NAMALWA (cell line): ENCODE measurements at places on chromosomes 11 and 22.
A peak's percentile ranks its signal among the peaks of the same experiment; 100 is the strongest.

DNA sequence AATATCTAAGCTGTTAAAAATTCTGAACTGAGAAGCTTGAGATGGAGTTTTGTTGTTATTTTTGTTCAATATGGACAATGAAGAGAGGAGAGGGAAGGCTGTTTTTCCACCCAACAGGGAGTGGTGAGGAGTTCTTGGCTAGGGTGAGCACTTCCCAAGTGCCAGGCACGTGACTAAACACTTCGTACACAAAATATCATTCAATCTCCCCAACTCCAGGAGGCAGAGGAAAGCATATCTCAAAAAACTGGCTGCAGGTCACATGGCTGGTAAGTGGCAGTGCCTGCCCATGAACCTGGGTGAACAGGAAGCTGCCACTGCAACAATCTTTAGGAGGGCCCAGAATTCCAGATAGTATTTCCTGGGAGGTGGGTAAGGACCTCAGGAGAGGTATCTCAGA, 11.6 kb downstream of the ELF5 start:
- DNase-seq, result no peak

DNA sequence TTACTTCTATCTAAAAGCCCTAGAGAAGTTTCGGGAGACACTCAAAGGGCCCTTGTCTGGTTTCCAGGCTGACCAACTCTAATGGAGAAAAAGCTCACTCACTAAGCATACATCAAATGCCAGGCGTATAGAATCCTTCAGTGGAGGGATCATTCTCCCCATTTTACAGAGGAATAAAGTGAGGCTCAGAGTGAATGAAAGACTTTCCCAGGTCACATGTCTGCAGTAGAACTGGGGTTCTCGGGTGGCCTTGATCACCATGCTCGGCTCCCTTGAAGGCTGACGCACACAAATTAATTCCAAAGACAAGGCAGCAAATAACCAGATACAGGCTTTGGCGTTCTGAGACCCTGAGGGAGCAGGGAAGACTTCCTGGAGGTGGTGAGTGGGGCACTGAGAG, 60.0 kb downstream of the THAP12 start:
- no peak for DNase-seq

- DNase-seq, result peak; percentile 50
Measured at GRCh38 chr11:76664578-76665061, 5.9 kb downstream of the LRRC32 start.

GRCh38 chr11:57200917-57201316, 19.2 kb downstream of the LRRC55 start:
- DNase-seq, result no peak

DNA sequence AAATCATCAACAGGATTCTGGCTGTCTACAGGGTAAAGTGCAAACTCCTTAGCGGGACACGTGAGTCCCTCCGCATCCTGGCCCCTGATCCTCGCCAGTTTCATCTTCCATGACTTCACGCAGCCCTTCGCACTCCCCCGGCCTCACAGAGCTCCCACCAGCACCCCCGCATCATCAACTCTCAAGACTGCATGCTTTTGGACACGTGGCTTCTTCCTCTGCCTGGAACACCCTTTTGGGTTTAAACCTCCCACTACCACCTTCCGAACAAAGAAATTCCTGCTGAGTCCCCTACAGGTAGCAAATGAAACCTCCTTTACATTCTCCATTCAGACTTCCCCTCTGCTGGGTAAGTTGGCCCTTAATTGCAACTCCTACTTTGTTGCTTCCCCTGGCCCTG, 12.6 kb upstream of the EIF3M start:
- DNase-seq, result no peak

- DNase-seq, result peak; percentile 70
Measured at GRCh38 chr11:8006349-8006977, 19.3 kb downstream of the EIF3F start.

GRCh38 chr11:101226617-101227016, 97.0 kb upstream of the PGR start:
- no peak for DNase-seq

- DNase-seq, result no peak
Measured at GRCh38 chr11:20357150-20357549, 6.4 kb upstream of the HTATIP2 start.

DNA sequence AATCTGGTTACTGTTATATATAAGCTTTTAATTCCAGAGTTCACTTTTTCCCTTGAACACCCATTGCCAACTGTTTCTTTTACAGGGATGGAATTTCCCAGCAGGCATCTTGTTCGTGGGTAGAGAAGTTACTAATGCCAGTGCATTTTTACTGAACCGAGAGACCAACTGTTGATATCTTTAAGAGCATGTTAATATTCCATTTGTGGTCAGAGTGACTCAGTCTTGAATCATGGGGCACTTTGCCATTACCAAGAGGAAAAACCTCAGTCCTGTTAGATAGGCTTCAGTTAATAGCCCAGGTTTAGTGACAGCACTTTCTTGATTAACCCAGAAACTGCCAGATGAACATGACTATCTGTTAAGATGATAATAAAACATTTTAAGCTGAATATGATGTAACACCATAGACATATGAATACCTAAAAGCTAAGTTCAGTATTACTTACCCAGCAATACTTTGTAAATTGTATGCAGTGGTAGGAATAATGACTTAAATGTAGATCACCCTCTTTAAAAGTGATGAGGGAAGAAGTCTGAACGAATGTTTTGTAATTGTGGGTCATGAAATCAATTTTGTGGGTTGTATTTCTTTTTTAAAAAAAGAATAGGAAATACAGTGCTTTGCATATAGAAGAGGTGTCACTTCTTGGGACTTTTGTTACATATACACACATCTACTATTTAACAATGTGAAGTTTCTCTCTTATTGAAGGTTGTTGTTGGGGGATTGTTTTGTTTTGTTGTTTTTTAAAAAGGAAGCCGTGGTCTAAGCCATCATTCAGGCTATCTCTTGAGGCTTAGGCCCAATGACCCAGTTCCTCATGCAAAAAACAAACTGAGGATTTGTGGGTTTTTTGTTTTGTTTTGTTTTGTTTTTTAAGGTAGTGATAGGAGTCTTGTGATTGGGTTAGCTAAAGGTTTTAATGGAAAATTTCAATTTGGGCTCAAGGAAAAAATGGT, 79.2 kb upstream of the GRIK4 start:
- no peak for DNase-seq

- no peak for DNase-seq
Measured at GRCh38 chr22:39142088-39142680, 10.3 kb downstream of the CBX7 start.

DNA sequence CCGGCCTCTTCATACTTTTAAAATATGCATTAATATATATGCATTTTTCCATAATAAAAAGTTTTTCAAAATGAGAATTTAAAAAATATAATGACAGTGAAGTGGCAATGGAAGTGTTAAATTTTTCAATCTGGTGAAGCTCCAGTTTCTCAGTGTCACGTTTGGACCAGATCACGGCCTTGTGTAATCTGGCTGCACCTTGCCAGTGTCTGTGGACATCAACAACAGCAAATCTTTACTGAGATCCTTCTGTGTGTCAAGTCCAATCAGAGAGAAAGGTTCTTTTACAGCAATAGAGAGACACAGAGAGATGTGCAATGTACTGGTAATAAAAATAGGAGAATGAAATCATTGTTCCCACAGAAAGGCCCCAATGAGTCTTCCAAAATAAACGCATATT, 49.8 kb upstream of the PAK1 start:
- DNase-seq, result no peak

- DNase-seq, result no peak
Measured at GRCh38 chr11:110857892-110858546, 145.8 kb upstream of the ARHGAP20 start.

DNA sequence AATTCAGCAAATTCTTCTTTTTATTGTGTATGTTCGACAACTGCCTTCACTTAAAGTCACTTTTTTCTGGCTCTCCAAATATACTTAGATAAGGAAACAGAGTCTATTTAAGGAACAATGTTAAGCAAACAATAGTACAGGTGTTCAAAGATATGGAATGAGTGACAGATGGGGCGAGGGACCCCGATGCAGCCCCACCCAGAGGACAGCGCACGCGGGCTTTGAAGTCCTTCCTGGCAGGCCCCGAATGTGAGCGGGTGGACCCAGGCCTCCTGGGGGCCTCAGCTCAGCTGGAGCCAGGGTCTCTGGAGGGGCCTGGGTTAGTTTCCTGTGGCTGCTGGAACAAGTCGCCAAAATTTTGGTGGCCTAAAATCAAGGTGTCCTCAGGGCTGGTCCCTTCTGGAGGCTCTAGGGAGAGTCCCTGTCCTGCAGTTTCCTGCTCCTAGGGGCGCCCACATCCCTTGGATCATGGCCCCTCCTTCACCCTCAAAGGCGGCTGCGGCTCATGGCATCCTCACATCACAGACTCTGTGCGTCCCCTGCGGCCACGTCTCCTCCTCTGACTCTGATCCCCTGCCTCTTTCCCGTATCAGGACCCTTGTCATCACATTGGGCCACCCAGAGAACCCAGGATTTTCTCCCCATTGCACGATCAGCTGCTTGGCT, 40.6 kb upstream of the KCNQ1OT1 start:
- DNase-seq, result no peak

GRCh38 chr11:103863497-103863896, 172.9 kb upstream of the DDI1 start:
- no peak for DNase-seq

DNA sequence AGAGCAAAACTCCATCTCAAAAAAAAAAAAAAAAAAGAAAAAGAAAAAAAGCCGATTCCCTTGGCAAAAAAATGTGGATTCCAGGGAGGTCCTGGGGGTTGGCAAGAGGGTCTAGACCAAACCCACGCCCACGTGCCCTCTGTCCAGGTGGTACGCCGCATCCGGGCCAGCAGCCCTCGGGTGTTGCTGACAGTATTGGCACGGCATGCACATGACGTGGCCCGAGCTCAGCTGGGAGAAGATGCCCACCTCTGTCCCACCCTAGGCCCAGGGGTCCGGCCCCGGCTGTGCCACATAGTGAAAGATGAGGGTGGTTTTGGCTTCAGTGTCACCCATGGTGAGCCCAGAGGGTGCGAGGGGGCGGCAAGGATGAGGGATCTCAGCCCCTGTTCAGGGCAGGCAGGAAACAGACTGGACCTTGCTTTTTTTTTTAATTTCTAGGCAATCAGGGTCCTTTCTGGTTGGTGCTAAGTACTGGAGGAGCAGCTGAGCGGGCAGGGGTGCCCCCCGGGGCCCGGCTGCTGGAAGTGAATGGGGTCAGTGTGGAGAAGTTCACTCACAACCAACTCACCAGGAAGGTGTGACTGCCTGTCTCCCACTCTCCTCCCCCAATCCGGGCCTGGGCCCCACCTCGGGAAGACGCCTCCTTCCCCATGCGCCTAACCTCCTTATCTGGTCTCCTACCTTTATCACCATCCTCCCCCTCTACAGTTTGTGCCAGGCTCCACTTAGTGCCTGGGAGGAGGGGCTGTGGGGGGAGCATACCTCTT, 2.0 kb downstream of the NHERF4 start:
- no peak for DNase-seq

DNA sequence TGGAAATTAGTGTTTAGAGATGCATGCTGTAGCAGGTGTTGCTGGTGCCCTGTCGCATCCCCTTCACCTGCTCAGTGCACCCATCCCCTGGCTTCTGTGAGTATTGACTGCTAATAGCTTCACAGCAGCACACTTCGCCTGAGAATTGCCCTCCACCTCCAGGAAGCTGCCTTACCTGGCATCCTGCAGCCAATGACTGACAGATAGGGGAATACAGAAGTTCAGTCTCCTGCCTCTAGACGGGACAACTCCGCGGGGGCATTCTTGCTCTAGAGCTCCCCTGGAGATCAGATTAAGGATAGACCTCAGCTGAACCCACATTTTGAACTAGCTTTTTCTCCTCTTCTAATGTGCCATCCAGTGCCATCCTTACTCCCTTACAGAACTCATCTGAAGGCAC, 9.3 kb upstream of the CD3E start:
- peak; percentile 17 for DNase-seq

DNA sequence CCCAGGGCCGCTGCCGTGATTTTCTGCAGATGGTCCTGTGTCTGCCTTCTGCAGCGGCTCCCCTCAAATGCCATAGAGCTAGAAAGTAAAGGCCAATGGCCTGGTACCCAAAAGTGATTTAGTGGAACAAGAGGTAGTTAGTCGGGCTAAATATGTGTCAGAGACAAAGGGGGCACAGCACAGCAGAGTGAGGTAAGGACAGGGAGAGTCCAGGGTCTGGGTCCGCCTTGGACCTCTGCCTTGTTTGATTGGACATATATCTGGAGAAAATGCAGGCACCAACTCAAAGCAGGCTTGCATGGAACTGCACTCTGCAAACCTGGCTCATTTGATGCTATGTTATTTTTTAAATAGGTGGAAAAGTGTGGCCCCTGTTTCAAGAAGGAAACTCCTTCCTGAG, 249.6 kb upstream of the B3GAT1 start:
- no peak for DNase-seq

DNA sequence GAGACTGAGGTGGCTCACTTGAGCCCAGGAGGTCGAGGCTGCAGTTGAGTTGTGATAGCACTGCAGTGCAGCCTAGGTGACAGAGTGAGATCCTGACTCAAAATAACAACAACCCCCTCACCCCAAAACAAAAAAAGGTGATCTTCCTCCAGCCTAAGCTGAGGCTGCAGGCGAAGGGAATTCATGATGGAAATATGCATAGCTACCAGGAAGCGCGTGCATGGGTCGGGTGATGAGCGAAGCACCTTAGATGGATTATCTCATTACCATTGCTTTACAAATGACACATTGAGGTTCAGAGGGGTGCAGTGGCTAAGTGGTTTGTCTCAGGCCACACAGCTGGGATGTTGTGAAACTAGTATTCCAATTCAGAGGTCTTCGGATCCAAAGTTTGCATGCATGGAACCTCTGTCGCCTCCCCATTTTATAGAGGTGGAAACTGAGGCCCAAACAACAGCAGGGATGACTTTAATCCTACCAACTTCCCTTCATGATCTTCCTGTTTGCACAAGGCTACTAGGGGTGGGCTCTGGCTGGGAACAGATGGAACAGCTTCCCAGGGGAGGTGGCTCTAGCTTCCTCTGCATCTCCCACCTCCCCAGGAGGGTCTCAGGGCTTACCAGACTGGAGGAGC, 4.6 kb downstream of the SLC29A2 start:
- DNase-seq, result no peak

- no peak for DNase-seq
Measured at GRCh38 chr22:23103199-23103954, 33.1 kb downstream of the GNAZ start.

DNA sequence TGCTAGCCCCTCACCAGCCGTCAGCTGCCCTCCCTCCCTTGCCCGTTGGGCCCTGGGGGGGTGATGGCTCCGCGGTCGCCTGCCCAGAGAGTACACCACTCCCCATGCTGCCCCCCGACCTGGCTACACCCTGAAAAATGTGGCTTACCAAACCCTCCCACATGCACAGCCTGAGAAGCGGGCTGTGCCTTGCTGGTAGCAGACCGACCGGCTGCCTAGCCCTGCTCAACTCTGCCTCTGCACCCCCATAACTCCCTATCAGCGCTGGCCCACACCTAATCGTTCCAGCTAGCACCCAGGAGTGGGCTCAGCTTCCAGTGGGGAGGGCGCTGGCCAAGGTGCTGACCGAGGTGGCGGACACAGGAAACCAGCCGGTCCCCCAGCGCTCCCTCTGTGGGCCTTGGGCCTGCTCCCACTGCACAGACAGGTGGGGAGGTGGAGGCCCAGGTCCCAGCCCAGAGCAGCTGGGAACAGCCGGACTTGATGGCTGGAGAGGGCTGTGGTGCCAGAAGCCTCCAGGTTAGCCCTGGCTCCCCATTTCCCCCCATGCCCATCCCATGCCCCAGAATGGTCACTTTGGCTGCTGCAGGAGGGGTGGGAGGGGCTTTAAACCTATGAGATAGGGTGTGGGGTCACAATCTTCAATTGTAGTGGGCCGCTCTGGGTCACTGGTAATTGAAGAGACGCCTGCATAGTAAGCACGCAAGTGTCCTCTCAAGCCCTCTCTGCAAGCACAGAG, 32.1 kb upstream of the PRODH start:
- DNase-seq, result no peak
